ENCODE measurements at places on chromosomes 4 and X.
A peak's percentile ranks its signal among the peaks of the same experiment; 100 is the strongest.

- DNase-seq, result no peak
These were observed 17.1 kb upstream of the CT47C1 start for GRCh38 chrX:119055687-119056086.

GRCh38 chrX:53171356-53171755 is 53.7 kb downstream of the KDM5C start:
- no peak for DNase-seq

DNA sequence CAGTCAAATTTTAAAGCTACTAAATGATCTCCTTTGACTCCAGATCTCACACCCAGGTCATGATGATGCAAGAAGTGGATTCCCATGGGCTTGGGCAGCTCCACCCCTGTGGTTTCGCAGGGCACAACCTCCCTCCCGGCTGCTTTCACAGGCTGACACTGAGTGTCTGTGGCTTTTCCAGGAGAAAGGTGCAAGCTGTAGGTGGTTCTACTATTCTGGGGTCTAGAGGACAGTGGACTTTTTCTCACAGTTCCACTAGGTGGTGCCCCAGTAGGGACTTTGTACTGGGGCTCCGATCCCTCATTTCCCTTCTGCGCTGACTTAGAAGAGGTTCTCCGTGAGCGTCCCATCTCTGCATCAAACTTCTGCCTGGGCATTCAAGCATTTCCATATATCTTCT is 845.2 kb downstream of the PCDH18 start:
- DNase-seq, result no peak

GRCh38 chr4:17152941-17153540 is 254.6 kb upstream of the LDB2 start:
- no peak for DNase-seq

DNA sequence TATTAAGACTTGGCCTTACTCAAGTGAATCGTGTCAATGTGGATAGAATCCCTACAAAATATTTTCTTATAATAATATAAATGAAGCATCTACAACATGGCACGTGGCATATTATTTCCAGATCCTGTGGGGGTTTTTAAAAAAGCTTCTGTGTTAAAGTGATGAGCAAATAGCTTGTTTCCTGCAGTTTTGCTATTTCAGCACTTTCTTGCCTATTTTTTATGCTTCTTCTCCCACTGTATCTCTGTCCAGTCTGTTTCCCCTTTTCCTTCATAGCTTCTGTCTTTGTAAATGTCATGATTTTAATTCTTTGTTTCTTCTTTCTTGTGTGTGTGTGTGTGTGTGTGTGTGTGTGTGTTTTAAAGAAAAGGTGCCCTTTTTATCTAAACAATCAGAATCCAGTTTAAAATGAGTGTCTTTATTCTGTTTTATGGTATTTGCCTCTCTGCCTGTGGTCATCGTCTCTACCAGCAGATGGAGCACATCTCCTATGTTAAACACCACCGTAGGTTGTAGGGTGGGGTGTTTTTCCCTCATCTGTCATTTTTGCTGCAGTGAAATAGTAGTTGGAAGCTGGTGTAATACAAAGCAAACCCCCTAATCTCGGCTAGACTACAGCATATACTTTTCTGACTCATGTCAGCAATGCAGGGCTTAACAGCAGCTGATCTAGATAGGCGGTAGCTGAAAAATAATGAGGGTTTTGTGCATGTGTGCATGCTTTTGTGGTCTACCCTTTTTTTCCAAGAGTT is 33.1 kb downstream of the FTHL17 start:
- peak; percentile 65 for DNase-seq

DNA sequence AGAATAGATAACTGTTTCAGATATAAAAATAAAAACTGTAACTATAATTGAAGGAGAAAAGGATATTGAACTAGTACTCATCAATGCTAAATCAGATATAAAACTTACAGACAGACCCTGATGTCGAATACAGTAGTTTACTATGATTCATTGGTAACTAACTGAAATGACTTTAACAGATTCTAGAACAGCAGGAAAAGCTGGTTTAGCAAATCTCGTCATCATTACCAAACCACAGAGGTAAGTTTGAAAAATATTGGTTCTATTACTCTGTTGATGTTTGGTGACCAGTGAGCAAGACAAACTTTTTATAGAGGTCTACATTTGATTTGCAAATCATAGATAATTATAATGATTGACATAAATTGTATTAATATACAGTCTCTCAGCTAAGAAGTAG is 551.4 kb upstream of the ADGRL3 start:
- DNase-seq, result no peak
